ENCODE measurements at places on chromosomes 12 and 14.
A peak's percentile ranks its signal among the peaks of the same experiment; 100 is the strongest.

- no peak for DNase-seq
Measured at GRCh38 chr12:64633940-64634337, 23.6 kb downstream of the RASSF3 start.

DNA sequence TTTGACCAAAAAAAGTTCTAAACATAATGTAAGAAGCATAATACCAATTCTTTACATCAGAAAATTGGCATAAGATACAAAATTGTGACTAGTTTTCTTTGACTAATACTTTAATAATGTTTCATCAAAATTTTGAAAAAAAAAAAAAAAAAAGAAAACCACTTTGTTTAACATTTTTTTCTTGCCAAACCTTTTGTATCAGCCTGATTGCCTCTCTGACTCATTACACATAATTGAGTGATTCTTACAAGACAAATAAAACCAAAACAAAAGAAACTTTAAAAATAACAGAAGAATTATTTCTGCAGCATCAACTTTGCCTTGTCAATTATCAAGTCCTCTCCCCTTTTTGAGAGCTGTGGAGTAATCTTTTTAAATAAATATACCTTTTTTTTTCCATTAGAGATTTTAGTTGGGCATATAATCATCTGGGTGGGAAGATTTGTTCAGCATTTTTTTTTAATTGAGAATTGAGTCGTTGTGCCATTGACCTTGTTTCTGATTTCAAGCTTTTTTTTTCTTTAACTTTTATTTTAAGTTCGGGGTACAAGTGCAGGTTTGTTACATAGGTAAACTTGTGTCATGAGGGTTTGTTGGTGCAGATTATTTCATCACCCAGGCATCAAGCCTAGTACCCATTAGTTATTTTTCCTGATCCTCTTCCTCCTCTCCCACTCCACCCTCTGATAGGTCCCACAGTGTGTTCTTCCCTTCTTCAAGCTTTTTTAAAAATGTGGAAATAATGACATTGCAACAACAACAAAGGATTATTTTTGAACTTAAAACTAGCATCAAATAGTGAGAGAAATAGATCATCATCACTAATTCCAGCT lies 45.8 kb upstream of the HMGA2 start:
- DNase-seq: no peak

GRCh38 chr12:64004641-64005040 lies 160.1 kb downstream of the SRGAP1 start:
- no peak for DNase-seq

GRCh38 chr12:4483885-4484823 lies 38.5 kb upstream of the FGF6 start:
- DNase-seq: no peak

DNA sequence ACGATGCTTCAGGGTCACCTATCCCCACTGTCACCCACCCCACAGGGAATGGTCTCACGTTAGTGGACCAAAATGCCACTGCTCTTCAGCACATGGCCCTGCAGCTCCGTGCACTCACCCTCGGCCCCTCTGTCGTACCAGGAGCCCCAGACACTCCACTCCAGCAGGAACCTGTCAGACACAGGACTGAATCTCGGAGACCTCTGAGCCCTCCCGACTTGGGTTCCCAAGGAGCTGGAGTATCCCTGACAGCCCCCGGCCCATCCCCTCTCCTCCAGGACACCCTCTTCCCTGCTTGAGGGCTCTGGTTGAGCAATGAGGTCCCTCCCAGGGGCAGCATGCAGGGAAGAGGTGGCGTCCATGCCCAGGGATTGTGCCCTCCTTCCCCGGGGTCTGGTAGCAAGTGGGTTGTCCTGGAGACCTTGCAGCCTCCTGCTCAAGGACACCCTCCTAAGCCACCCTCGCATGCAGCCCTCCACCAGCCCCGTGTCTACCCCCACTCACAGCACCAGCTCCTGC lies 20.4 kb upstream of the LRTM2 start:
- DNase-seq: peak; percentile 54

GRCh38 chr12:102847131-102847530 lies 69.9 kb downstream of the PAH start:
- DNase-seq: no peak

- no peak for DNase-seq
Measured at GRCh38 chr12:119676022-119676421, 8.1 kb downstream of the PRKAB1 start.

DNA sequence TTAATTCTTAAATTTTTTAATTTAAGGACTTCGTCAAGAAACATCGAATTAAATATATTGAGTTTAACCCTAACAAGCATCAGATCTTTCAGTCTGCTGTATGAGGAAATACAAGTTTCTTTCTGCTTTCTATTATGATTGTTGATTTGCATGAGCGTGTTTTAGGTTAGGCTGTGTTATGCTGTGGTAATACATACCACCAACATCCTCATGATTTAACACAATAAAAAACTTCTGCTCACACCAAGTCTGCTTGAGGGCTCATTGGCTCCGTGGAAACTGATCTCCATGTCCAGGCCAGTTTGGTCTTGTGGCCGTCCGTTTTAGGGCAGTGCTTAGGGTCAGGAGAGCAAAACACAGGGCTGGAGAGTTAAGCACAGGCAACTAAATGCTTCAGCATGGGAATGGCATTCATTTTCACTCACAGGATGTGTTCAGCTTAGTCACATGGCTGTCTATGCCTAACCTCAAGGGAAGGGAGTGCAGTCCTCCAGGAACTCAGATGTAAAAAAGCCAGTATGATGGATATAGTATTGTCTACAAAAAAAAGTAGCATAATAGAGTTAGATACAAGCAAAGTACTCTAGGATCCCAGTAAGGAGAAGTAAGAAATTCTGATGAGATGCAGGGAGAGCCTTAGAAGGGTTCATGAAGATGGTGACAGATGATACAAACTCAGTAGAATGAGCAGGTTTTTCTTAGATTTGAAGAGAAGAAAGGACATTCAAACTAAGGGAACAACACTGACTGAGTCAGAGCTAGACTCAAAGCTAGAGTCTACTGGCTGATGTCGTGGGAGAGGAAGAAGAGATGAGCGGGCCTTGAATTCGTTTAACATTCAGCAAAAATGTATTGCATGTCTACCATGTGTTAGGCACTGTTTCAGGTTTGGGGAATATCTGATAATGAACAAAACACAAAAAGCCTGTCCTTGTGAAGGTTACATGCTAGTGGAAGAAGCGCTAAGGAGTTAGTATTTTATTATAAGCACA lies 16.3 kb downstream of the MARK3 start:
- no peak for DNase-seq

GRCh38 chr14:104138098-104138717 lies at the start of gene KIF26A:
Gene KIF26A, plus strand, starts transcription at chr14:104138587. Its CDS starts 136 bp downstream, at chr14:104138723.
- peak; percentile 71 for DNase-seq

DNA sequence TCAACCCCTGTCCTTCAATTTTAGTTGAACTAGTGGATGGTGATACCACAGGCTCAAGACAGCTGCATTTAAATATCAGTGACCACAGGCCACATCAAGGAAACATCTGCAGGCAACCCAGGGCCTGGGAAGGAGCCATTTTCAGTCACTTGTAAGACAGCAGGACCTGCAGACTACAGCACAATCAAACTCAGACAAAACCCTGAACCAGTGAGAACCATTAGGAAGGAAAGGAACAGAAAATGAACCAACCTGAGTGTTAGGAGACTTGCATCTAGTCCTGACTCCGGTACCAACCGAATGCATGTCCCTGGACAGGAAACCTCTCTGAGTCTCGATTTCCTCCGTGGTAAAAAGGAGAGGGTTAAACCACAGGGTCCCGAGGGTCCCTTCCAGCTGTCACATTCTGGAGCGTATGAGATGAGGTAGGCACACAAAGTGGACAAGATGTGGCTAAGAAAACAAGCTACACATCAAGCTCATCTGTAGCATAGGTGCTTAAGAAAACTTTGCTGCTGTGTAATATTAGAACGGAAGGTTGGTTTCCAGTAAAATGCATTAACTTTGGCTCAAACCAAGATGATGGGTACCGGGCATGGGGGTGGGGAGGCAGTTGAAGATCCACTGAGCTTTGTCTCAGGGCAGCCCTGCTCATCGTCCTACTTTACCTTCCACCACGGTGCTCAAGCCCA lies 1.6 kb upstream of the CDKN1B start:
- peak; percentile 70 for DNase-seq

All from activated CD8-positive, alpha-beta memory T cell treated with anti-CD3 and anti-CD28 coated beads for 24 hours (primary cell).